Motor neuron (in vitro differentiated cells): ENCODE measurements at places on chromosomes 2 and 18.

- ATAC-seq: no peak
These were observed 219.3 kb downstream of the UXS1 start for GRCh38 chr2:105974812-105975211.

DNA sequence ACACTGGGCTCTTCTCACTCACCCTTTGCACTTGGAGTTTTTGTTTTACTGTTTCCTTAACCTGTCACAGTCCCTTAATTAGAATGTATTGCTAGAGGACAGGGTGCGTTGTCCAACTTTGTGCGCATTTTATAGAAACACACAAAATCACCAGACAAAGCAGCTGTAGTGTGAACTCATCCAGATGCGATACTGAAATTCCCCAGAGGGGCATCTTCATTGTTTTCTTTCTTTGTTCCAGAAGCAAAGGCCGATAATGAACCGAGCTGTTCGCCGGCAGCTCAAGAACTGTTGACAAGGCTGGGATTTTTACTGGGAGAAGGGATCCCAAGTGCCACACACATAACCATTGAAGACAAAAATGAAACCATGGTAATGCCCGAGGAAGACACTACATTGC is 137.6 kb downstream of the WDSUB1 start:
- ATAC-seq: peak; percentile 28

GRCh38 chr2:176067589-176068418 is 16.0 kb downstream of the EVX2 start:
- ATAC-seq: peak; percentile 43

GRCh38 chr2:191435141-191435540 is 189.9 kb downstream of the MYO1B start:
- ATAC-seq: no peak

- ATAC-seq: no peak
These were observed 15.1 kb downstream of the ZCCHC2 start for GRCh38 chr18:62537946-62538345.

GRCh38 chr2:163157411-163157810 is 318.8 kb upstream of the KCNH7 start:
- no peak for ATAC-seq

GRCh38 chr2:68775272-68775842 is 40.7 kb downstream of the ARHGAP25 start:
- ATAC-seq: no peak

DNA sequence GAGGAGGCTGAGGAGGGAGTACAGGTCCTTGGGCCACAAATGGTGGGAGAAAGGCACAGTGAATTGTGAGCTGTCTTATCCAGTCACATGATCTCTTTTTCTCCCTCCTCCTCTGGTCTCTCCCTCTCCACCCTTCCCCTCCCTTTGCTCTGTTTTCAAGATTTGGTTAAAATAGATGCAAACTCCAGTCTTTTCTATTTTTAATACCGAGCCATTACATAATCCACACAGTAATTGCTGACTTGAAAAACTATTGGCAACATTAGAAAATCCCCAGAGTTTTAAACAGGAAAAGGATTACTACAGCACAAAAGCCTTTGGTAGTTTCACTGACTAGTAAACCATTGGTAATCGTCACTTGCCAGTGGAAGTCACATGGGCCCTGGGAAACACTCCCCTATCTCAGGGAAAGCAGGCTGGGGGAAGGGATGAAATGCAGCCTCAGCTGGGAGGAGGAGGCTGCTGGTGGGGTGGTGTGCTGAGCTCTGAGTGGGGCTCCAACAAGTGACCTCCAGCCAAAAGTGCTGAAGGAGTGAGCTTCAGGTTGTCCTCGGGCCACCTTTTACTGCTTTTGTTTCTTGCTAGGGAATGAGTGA is 57.4 kb upstream of the PCBP1 start:
- peak; percentile 57 for ATAC-seq

GRCh38 chr2:14676371-14676770 is 43.9 kb downstream of the LRATD1 start:
- ATAC-seq: no peak

DNA sequence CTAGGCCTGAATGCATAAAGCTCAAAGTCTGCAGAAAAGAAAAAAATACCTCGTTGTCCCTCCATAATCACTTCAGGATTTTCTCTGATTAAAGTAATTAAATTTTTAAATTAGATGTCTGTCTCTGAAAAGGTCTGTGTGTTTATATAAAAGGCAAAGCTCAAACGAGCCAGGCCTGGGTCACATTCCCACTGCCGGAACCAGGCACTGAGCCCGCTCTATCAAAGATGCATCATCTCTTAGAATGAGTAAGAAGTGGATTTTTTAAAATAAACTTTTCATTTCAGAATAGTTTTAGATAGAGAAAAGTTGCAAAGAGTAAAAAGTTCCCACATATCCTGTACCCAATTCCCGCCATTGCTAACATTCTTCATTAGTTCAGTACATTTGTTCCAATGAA is 202.1 kb upstream of the KYNU start:
- no peak for ATAC-seq

- ATAC-seq: no peak
These were observed 188.6 kb downstream of the TMEM182 start for GRCh38 chr2:102950371-102950946.

DNA sequence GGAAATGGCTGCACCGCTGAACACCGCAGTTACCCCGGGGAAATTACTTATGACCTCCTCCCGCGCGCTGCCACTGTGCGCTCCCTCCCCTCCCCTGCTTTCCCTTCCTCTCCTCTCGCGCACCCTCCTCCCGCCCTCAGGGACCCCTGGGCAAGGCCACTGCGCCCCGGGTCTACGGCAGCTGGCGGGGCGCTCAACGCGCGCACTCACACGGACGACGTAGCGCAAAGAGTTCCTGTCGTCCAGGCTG is 7.9 kb downstream of the ALPP start:
- no peak for ATAC-seq

GRCh38 chr2:161245261-161245553 is 63.0 kb upstream of the PSMD14 start:
- ATAC-seq: no peak

GRCh38 chr2:178247250-178247649 is 52.9 kb downstream of the OSBPL6 start:
- no peak for ATAC-seq

GRCh38 chr2:239523147-239523953 is 122.5 kb upstream of the HDAC4 start:
- ATAC-seq: peak; percentile 10

DNA sequence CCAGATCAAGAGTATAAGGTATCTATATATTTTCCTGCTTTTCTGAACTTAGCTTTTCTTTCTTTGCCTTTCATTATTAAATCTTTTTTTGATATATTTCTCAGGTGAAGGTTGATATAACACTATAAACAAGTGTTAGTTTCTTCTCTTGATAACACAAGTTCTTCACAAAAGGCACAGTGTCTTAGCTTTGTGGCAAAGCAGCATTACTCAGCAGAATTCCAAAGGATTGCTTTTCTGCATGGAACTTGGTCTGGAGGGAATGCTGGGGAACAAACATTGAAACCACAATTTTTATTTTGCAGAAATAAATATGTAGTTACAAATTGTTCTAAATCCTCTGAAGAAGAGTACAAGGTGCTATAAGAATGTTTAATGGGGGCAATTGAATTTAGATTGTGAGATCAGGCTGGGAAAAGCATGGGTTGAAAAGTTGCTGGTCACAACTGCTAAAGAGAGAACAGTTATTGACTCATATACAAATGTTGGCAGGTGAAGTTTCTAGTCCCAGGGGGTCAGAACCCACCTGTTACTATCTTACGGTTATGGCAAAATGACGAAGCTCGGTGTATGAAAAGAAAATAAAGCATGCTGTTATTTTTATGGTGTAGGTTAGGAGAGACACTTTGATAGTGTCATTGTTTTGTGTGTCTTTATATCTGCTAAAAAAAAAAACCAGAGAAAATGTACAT is 68.2 kb downstream of the UBR3 start:
- ATAC-seq: no peak

DNA sequence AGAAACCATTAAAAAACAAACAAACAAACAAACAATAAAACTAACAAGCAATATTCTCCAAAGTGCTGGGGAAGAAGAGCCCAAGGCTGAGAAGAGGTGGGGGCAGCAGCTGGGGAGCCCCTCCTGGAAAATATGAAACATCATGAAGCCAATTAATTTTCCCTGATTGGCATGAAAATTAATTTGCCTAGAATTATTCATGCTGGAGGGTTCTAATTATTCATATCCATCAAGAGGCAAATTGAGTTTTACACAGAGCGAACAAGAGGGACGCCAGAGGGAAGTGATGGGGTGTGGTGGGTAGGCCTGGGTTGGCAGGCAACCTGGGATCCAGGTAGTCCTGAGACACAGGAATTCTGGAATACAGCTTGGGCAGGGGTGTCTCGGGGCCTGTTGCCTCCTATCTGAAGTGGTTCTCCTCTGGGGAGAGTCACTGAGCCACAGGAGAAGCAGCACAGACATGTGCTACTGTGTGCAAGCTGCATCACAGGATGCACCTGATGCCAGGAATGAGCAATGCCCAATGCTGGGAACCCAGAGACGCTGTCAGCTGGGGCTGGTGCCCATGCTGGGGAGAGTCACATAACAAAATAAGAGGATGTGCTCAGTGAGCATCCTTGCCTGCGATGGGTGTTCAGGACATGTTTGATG is 100.5 kb downstream of the TEX51 start:
- no peak for ATAC-seq

DNA sequence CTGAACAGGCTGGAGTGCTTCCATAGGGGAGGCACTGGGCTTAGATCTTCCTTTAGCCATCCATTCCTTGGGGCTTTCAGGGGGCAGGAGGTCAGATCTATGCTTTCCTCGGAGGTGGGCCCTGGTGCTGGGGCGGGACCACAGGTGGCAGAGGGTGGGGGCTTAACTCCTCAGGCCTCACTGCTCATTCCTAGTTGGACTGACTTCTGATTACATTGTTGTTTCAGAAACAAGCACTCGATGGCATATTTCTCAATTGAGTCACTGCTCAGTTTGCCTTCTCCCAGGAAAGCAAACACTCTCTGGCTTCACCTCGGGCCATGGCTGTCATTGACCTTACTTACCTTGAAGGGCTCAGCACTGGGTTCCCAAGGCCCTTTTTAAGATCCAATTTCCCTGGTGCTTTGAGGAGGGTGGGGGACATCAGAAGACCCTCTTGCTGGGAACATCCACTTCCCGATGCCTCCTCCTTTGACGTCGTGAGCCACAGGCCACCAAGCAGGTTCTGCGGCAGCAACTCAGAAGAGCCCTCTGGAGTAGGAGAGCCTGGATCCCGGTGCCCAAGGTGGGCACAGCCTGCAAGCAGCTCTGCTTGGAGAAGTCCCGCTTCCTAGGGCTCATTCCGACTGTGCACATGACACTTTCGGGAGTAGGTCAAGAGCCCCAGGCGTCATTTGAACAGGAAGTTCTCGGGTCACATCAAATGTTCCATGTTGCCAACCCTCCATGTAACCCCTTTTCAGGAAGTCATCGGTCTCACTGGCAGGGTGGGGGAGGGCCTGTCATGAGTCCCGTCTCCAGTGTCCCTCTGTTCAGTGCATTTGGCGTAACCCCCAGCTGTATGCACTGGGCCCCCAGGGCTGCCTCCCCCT is 40.6 kb downstream of the SDC1 start:
- ATAC-seq: no peak

- ATAC-seq: no peak
These were observed 394.4 kb upstream of the SPHKAP start for GRCh38 chr2:228575897-228576296.

GRCh38 chr2:105873281-105873680 is 128.6 kb downstream of the NCK2 start:
- ATAC-seq: no peak

- peak; percentile 40 for ATAC-seq
These were observed 756 bp downstream of the ABI2 start for GRCh38 chr2:203328760-203329540.

DNA sequence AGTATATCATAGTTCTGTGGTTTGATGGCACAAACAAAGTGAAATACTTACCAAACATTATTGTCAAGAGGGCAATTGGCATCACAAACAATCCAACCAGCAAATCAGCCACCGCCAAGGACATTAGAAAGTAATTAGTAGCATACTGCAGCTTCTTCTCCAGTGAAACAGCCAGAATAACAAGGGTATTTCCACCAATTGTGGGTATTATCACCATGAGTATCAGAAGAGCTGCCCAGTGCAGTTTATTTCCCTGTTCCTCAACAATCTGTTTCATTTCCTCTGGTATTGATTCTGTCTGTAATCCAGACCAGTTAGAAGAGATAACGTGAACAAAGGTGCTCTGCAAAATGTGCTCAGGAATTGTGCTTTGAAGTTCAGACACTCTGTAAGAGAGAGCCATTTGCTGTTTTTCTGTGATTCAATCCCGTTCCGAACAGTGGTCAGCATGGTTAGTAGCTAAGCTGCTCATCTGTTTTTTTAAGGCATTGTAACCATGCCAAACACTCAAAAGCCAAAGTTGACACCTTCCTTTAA is 1.4 kb downstream of the HTR2B start:
- no peak for ATAC-seq

DNA sequence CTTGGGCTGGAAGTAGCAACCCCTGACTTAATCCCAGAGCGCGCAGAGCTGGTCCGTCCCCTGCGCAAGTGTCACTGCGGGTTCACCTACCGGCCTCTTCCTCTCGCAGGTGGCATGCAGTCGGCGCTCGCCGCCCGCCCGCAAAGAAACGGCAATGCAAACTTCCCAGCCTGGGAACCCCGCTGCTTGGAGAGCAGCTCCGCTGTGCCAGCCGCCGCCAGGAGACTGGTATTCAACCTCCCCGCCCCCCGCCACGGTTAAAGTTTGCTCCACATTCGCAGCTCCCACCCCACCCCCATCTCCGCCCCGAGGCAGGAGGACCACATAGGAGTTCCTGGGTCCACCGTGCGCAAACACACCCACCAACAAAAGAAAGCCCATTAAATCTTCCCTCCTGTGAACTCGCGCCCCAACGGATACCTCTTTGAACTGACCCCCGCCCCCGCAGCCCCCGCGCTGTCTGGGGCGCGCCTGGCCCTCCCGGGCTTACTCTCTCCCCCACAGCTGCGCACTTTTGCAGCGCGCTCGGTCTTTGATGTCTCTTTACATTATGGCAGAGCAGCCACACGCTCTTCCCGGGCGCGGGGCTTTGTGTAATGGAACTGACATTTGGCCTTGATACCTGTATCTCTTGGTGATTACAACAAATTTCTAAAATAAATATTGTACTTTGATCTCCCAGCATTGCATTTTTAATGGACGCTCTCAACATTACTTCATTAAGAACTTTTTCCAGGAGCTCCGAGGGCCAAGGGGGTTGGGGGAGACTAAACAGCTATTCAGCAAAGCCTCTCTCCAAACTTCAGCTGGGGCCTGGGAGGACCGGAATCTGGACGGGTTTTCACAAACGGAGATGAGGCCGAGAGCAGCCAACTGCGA is 3.1 kb upstream of the SP5 start:
- ATAC-seq: no peak

GRCh38 chr2:66755974-66756373 is 321.0 kb downstream of the MEIS1 start:
- ATAC-seq: no peak

DNA sequence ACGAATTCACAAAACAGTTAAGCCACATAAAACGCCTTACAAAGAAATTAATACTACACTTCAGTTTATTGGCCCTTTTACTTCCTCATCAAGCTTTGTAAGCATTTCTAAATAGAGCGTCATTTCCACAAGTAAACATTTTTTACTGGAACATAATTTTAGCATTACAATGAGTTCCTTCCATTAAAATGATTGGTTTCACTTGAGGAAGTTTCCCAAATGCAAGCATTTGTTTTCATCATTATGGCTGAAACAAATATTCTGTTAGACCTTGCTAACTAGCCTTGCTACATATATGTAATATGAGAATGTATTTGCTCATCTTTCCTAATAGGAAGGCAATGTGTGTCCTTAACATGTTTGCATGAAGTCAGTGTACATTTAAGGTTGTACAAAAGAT is 579.1 kb downstream of the IRS1 start:
- ATAC-seq: no peak

- no peak for ATAC-seq
These were observed 107.3 kb downstream of the USP34 start for GRCh38 chr2:61363580-61363979.

GRCh38 chr18:46615720-46616119 is 41.3 kb downstream of the LOXHD1 start:
- ATAC-seq: no peak
